NCI-H2107 (cell line): ENCODE measurements at places on chromosomes 13 and 19.
A peak's percentile ranks its signal among the peaks of the same experiment; 100 is the strongest.

GRCh38 chr13:91079176-91079575 is 268.3 kb upstream of the MIR17HG start:
- DNase-seq = no peak

GRCh38 chr19:27774337-27774736 is 1438.6 kb downstream of the UQCRFS1 start:
- no peak for DNase-seq

DNA sequence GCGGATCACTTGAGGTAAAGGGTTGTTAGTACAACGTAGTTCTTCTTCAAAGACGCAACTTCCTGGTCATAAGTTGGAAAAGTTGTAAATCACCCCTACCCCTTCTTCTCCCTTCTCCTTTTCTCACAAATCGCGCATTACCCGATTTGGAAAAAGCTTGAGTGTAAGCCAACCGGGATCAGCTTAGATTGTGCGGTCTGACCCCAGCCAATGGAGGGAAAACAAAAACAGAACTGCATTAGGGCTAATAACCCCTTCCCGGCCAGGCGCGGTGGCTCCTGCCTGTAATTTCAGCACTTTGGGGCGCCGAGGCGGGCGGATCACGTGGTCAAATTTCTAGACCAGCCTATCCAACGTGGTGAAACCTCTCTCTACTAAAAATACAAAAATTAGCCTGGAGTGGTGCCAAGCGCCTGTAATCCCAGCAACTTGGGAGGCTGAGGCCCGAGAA is 806 bp downstream of the ZNF90 start:
- DNase-seq = no peak

DNA sequence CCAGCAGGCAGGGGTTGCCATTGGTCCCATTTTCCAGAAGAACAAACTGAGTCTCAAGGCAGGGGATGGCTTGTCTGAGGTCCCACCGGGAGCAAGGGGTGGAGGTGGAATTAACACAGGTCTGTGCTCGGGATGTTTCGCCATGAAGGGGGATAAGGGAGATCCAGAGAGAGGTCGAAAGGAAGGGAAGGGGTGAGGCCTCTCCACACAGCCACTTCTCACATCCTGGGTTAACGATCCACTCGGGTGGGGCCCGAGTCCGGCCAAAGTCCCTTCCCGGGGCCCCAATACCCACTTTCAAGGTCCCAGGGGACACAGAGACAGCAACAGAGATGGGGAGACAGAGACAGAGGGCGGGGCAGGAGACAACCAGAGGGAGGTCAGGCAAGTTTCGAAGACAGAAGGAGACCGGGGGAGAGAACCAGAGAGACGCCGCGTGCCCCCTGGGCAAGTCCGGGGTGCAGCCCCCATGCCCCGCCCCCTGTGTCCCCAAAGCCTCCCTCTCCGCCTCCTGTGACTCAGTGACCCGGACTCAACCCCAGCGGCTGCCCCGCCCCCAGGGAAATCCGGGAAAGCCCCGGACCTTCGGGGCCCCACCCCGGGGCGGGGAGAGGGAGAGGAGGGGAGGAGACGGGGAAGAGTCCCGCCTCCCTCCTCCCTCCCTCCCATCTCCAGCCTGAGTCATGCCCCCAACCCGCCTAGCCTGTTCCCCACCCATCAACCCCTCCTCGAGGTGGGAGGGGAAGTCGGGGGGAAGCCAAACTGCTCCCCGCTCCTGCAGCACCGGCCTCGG is 1.4 kb upstream of the BCL3 start:
- no peak for DNase-seq

GRCh38 chr13:74758188-74758587 is 624.0 kb upstream of the KLF12 start:
- no peak for DNase-seq

GRCh38 chr13:106505295-106505694 is 30.2 kb downstream of the EFNB2 start:
- no peak for DNase-seq

DNA sequence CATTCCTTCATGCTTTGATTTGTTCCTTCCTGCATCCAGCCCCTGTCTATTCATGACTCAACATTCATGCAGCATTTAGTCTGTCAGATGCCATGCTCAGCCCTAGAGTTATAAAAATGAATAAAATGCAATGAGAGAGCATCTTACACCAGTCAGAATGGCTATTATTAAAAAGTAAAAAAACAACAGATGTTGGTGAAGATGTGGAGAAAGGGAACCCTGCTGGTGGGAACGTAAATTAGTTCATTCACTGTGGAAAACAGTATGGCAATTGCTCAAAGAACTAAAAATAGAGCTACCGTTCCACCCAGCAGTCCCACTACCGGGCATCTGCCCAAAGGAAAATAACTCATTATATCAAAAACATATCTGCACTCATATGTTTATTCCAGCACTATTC is 70.0 kb upstream of the GTF3A start:
- DNase-seq = no peak

- DNase-seq = peak; percentile 18
These were observed 25.0 kb downstream of the TSSK6 start for GRCh38 chr19:19490214-19490968.

GRCh38 chr13:64289702-64290101 is 2874.1 kb upstream of the PCDH20 start:
- DNase-seq = no peak

DNA sequence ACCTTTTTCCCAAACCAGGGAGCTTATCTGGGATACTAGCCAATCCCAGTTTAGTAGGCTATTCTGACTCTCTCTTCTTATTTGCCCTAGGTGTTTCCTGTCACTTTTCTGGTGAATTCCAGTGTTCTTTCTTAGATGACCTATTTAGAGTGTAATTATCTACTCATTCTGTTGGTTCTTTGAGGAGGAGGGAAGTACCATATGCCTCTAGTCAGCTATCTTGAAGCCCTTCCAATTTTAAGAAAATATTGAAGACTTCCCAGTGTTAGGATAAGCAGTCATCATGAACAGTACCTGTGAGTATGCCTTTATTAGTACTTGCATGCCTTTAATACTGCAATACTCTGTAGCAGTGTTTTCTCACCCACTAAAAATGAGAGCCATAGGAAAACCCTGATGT is 724.3 kb upstream of the SLITRK1 start:
- no peak for DNase-seq

GRCh38 chr19:7602935-7603497 is 7.4 kb downstream of the CAMSAP3 start:
- no peak for DNase-seq

DNA sequence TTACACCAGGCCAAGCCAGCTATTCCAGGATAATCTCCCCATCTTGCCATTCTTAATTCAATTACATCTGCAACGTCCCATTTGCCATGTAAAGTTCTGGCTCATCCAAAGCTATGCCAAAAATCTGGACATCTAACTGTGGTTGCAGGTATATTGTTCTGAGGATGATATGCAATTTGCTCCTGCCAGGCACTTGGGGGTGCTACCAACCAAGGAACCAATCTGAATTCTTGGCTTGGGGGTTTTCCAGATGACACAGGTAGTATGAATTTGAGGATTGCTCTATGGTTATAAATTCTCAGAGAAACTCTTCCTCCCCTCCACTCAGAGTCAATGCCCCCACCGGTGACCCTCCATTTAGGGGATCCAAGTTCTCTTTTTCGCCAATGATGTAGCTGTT is 33.0 kb downstream of the CRYL1 start:
- DNase-seq = no peak

DNA sequence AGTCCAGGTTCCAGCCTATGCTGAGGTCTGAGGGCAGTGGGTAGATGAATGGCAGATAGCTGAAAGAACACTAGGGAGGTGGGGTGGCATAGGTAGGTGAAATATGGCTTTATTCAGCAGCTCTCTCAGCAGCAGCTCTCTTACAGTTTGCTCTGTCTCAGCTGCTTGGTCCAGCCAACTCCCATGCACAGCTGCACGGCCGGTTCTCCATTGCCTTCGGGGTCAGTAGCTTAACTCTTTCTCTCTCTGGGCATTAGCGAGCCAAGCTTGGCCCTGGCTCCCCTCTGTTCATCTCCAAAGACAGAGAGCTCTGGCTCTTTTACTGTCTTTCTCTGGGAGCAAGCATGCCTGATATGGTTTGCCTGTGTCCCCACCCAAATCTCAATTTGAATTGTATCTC is 151.9 kb downstream of the MYO16 start:
- no peak for DNase-seq

- no peak for DNase-seq
These were observed 19.2 kb downstream of the ADGRE1 start for GRCh38 chr19:6906559-6907060.

GRCh38 chr13:43132257-43132656 is 108.9 kb downstream of the DNAJC15 start:
- peak; percentile 45 for DNase-seq

DNA sequence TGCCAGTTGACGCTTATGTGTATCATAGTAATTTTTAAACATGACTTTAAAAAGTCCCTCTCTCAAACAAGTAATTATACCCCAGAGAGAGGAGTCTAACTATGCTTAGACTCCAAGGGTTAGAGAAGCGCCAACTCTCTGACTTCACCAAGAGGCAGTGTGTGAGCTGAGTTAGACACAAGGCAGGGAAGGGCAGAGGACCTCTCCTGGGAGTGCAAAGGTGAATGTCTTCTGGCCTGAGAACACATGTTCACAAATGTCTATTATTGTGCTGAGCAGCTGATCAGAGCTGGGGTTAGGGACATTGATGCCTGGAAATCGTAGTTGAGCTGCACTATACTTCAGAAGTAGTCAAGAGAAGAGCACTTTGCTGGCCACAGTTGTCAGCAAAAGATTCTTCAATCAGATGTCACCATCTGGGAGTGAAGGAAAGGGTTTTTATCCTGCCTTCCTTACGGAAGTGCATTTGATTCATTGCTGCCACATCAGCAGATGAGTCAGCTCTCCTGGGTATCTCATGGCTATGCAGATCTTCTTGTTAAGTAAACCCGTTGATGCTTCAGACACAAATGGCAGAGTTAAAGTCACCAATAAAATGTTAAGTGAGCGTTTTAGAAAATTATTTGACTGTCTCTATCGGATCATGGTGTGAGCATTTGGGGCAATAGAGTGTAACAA is 283.2 kb upstream of the ARGLU1 start:
- DNase-seq = no peak

DNA sequence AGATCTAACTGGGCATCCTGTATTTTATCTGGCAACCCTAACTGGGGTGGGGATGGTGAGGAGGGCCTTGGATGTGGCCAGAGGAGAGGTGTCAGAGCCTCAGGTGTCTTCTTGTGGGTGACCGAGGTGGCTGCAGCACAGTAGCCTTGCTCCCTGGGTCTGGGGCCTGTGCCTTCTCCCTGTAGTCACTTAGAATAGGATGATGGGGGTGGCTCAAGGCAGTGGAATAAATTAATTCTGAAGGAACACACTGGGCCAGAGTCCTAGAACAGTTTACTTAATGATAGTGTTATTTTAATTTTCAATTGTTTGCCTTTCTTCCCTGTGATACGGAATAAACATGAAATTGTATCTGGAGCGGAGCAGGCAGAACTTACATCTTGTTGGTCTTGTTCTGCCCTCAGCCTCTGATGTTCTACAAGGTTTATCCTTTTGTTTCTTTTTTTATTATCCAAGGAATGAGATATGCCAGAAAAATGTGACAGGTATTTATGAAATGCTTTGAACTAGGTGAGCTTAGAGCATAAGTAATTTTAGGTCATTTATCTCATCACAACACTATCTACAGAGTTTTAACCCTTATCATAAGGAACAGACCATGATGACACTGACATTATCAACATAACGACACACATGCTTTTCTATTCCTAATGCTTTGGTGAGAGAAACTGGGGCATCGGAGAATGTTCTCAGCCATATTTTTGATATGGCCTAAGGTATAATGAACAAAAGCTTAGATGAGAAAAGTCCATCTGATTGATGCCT is 51.4 kb downstream of the LRCH1 start:
- no peak for DNase-seq

DNA sequence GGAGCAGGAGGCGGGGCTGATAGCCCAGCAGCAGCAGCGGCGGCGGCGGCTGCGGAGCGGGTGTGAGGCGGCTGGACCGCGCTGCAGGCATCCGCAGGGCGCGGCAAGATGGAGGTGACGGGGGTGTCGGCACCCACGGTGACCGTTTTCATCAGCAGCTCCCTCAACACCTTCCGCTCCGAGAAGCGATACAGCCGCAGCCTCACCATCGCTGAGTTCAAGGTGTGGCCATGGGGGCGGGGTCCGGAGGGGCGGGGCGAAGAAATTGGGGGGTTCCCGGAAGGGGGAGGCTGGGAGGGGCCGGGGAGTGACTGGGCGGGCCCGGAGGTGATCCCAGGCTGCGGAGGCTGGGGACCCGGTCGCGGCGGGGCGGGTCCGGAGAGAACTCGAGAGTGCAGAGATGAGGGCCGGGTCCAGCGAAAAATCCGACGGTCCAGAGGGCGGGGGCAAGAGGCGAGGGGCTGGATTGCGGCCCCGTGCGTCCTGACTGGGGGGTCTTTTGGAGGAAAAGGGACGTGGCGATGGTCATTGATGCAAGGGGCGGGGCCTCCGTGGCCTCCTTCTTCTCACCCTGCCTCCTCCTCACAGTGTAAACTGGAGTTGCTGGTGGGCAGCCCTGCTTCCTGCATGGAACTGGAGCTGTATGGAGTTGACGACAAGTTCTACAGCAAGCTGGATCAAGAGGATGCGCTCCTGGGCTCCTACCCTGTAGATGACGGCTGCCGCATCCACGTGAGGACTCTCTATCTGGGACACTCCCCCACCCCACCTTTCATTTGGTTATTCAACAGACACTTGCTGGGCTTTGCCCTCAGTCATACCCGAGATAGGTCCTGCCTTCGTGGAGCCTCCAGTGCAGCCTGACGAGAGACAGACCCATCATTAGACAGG is at the start of gene TBCB:
Gene TBCB, plus strand, starts transcription at position 16 of the 891 bp plus-strand sequence. Its CDS starts 93 bp downstream, at position 109.
- DNase-seq = no peak

DNA sequence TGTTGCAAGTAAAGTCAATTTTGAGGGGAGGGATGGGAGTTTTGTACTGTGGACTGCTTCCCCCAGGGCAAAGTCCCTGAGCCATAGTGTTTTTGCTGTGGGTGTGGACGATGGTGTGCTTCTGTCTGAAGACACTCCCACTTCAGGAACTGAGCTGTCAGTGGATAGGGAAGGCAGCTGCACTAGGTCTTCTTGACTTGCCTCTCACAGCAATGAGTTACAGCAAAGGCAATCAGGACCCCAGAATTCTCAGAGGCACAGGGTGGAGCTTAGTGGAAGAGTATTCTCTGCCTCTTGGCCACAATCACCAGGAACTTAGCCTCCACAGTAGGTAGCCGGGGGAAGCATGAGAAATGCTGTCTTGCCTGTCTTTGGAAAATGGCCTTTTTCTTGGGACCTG is 1416.6 kb upstream of the MIR17HG start:
- no peak for DNase-seq

GRCh38 chr19:38433268-38433733 is at the start of gene RYR1:
RYR1 (plus strand) TSS chr19:38433691; CDS start chr19:38433830, 139 bp downstream.
- DNase-seq = no peak
